ENCODE measurements at places on chromosomes 6 and 20. TPM values are rescaled to one million over a fixed set of nuclear protein-coding genes. Genes with fewer than 3 reads are reported as not detected.

GRCh38 chr6:154337406-154338005, 19.1 kb downstream of the IPCEF1 start:
- DNase-seq = no peak

- DNase-seq = no peak
Observed at GRCh38 chr6:119565893-119566292, 216.3 kb upstream of the MAN1A1 start.

- DNase-seq = no peak
Observed at GRCh38 chr6:159461998-159462397, 231.0 kb downstream of the SOD2 start.

The FGD2 gene
- 0.48 TPM for total RNA-seq

The FHL5 gene
- total RNA-seq = not detected

Measured in activated CD4-positive, alpha-beta memory T cell treated with anti-CD3 and anti-CD28 coated beads for 36 hours (primary cell).